T-helper 2 cell (primary cell): ENCODE measurements at places on chromosomes 4 and X.

GRCh38 chr4:184059099-184059498 lies 154.0 kb downstream of the STOX2 start:
- DNase-seq: no peak

- DNase-seq: no peak
Observed at GRCh38 chr4:41322617-41323016, 65.9 kb downstream of the UCHL1 start.

DNA sequence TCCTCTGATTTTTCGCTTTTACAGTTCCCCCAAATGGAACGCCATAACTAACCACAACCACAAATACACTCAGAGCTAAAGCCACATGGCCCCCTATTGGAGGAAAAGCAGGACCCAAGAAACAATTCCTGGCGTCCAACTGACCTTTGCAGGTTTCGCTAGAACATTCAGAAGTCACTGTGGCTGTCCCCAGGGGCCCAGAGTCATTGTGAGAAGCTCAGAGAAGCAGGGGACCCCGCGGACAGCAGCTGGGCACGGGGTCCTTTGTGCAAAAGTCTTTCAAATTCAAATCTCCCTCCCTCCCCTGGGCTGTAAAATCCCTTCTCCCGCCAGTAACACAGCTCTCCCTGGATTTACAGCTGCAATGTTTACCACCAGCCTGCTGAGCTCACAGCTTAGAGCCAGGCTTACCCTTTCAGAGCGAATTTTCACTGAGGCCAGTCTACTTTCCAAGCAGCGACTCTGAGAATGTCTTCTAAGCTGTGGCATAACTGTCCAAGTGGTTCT lies 214.8 kb downstream of the CRLF2 start:
- no peak for DNase-seq

- DNase-seq: no peak
Observed at GRCh38 chrX:3514996-3515395, 168.5 kb upstream of the MXRA5 start.

DNA sequence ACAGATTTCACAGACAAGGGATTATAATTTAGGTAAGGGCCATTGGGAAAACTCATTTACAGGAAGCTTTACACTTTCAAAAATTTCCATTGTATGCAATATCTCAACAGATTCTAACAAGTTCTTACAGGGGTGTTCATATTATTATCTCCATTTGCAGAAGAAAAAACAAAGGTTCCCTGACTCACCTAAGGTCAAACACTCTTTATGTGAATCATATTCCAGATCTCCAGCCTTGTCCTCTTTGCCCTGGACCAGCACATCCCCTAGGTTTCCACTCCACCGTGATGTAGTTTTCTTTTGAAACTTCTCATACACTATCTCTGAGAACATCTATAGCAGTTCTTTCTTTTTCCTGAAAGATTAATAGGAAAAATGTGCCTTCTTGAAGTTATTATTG lies 96.4 kb upstream of the HS3ST1 start:
- no peak for DNase-seq

- DNase-seq: no peak
Observed at GRCh38 chr4:169024762-169025161, 14.7 kb upstream of the CBR4 start.

- DNase-seq: no peak
Observed at GRCh38 chr4:161721947-161722346, 441.9 kb downstream of the FSTL5 start.

GRCh38 chr4:72744103-72744725 lies 175.2 kb upstream of the ADAMTS3 start:
- DNase-seq: no peak

GRCh38 chrX:87896057-87896456 lies 378.5 kb downstream of the KLHL4 start:
- DNase-seq: no peak

DNA sequence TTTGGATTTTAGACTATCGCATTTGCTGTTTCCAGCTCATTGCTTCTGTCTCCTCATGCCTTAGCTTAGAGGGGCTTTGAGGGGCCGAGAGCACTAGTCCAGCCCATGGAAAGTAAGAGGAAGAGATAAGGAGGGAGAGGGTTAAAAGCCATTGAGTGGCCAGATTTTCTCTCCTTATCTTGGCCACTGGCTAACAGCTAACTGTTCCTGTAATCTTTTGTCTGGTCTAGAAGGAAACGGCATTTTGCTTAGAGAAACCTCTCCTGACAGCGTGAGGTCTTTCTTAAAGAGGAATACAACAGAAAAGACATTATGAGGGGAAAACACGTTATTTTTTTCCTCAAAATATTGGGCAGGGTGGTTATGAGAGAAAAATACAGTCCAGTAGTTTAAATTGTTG lies 7.9 kb downstream of the GPR101 start:
- no peak for DNase-seq

DNA sequence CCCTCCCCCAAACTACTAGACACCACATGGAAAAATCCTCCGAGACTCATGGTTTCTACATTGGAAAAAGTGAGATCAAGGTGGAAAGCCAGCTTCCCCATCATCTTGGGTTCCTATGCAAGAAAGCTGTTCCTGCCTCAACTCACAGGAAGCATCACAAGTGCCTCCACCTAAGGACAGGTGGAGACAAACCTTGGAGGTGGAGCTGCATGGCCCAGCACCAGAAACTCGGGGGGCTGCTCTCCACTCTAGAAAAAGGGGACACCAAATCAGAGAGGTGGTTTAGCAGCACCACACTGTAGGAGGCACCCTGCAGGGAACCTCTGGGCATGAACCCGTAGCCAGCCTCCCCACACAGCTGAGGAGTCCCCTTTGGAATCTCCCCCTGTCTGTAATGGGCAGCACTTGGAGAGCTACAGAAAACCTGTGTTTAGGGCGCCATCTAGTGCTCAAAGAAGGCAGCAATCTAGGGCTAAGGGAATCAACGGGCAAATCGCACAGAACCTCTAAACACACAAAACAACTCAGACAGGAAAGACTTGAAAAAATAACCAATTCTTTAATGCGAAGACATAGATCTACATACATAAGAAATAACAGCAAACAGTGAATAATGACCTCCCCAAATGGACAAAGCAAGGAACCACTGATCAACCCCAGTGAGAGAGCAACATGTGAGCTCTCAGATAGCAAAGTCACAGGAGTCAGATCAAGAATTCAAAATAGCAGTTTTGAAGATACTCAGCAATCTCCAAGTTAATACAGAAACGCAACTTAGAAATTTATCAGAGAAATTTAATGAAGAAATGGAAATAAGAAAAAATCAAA lies 37.0 kb upstream of the ZBTB33 start:
- DNase-seq: peak; percentile 19

DNA sequence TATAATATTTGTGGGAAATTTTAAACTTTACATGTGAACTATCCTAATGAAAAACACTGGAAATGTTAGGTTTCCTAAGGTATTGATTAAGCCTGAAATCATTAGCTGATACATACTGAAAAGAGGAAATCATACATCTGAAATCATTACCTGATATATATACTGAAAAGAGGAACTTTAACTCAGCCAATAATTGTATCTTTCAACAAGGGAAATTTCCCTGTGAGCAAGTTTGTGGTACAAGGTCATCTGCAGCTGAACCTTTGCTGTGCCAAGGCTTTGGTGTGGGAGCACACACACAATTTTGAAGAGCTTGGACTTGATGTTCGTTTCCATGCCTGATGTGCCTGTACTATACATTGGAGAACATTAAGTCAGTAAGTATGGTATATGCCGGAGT lies 131.9 kb upstream of the USP9X start:
- DNase-seq: no peak

DNA sequence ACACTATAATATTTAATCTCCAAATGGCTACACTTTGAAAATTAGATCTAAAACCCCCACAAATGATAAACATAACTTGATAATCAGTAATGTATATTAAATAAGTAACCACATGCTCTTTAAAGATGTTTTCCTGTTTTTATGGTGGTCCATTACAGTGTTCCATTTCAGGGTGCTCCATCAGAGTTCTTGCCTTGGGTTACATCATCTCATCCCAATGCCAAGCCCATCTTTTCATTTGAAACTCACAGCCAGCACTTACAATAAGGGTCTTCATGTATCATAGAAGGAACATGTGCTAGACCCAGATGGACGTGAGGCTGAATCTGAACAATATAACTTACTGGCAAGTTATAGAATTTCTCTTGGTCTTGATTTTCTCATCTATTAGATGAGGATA lies 10.5 kb upstream of the PAQR3 start:
- no peak for DNase-seq

- no peak for DNase-seq
Observed at GRCh38 chr4:25847329-25847728, 15.5 kb downstream of the SEL1L3 start.

- DNase-seq: peak; percentile 36
Observed at GRCh38 chr4:38856524-38857337, at the start of gene TLR6. Gene TLR6 (minus strand): TSS chr4:38856817. CDS start chr4:38829473, 27,344 bp downstream.

DNA sequence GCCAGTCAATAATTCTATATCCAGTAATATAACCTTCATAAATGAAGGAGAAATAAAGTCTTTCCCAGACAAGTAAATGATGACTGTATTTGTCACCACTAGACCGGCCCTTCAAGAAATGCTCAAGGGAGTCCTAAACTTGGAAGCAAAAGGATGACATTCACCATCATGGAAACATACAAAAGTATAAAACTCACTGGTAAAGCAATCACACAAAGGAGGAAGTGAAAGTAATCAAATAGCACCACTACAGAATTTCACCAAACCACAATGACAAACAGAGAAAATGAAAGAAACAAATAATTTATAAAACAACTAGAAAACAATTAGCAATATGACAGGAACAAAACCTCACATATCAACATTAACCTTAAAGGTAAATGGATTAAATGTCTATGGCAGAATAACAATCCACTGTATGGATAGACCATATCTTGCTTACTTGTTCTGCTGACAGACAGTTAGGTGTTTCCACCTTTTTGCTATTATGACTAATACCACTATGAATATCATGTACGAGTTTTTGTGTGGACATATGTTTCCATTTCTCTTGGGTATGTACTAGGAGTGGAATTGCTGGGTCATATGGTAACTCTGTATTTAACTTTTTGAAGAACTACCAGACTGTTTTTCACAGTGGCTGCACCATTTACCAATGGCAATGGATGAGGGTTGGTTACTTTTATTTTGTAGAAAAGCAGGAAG lies 44.9 kb downstream of the NAT8L start:
- DNase-seq: no peak

- DNase-seq: no peak
Observed at GRCh38 chr4:80008351-80008750, 64.7 kb downstream of the ANTXR2 start.

- DNase-seq: no peak
Observed at GRCh38 chr4:59945277-59945676, 1254.8 kb upstream of the ADGRL3 start.

DNA sequence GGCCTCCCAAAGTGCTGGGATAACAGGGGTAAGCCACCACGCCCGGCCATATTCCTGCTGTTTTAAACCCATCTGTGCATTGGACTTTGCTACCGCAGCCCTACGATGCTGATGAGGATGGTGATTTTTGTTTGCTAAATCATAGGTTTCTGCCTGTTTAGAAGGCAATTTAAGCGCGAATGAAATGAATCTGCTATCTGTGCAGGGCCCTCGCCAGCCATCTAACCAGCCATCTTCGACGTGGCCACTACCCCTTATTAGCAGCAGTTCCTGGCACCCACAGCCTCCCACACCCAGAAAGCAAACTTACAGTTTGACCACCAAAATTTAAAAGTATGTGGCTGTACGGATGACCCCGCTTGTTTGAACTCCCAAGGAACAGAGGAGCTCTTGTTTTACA lies 178.5 kb downstream of the SHOX start:
- DNase-seq: no peak

- no peak for DNase-seq
Observed at GRCh38 chr4:159400558-159401225, 297.8 kb downstream of the RAPGEF2 start.

- no peak for DNase-seq
Observed at GRCh38 chrX:119537487-119537886, 27.7 kb downstream of the STEEP1 start.

DNA sequence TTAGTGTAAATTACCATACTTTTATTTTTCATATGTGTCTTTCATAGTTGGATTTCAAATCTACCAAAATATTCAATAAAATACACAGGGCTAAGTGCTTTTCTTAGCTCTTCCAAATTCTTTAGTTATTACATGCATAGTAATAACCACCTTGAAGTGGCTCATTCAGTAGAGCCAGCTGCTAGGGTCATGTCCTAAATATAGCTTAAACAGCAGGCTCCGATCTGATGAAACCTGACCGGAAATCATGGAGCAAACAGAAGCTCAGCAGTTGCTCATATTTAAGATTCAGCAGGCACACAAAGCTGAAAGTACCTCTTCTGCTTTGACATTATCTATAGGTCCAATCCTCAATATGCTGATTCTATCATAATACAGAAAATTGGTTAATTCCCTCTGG lies 1470.4 kb downstream of the ADGRL3 start:
- no peak for DNase-seq

DNA sequence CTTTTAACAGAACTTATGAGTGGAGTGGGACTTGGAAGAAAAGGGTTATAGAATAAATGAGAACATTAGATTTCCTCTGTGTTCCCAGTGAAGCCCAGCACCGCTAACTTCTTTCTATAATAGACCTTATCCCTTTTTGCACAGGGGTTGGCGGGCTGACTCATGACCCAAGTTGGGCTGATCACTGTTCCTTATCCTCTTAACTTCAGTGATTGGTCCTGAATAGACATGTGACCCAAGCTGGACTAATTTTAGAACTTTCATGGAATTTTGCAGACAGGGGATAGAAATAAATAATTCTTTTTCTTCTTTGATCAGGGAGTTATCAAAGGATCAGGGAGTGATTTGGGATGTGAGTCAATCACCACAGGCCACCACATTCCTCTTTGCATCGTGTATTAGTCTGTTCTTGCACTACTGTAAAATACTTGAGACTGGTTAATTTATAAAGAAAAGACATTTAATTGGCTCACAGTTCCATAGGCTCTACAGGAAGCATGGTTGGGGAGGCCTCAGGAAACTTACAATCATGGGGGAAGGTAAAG lies 75.9 kb downstream of the UCHL1 start:
- no peak for DNase-seq

- DNase-seq: no peak
Observed at GRCh38 chr4:78585633-78586032, 34.1 kb downstream of the ANXA3 start.

- DNase-seq: no peak
Observed at GRCh38 chr4:85496933-85497332, 22.0 kb downstream of the ARHGAP24 start.

- DNase-seq: no peak
Observed at GRCh38 chr4:14095831-14096230, 468.3 kb upstream of the BOD1L1 start.

DNA sequence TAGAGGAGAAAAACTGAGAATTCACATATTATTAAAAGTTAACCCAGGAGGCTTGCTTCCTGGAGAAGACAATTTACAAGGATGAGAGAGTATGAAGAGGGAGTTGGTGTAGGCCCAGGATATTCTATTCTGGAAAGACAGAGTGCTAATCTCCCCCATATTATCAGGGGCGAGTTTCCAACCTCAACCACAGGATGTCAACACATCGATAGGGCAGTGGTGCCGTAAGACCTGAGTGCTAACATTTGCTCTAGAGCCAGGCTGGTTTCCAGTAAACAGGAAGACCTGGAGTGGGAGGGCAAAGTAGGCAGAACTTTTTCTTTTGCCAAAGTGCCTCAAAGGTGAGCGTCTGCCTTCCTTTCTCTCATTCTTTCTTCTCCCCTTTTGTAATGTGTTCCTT lies 2.8 kb upstream of the AWAT1 start:
- no peak for DNase-seq

GRCh38 chr4:123031664-123032063 lies 109.3 kb upstream of the NUDT6 start:
- DNase-seq: no peak

- DNase-seq: no peak
Observed at GRCh38 chr4:159540501-159540900, 437.6 kb downstream of the RAPGEF2 start.

- no peak for DNase-seq
Observed at GRCh38 chr4:19752599-19752998, 499.1 kb upstream of the SLIT2 start.
